Osteocyte (in vitro differentiated cells): ENCODE measurements at places on chromosomes 2 and 18. TPM values are rescaled to one million over a fixed set of nuclear protein-coding genes. Genes with fewer than 3 reads are reported as not detected.

Gene MC2R
- total RNA-seq, result not detected in 2 replicates

Gene PTMA
- 709 and 776 TPM in 2 replicates for total RNA-seq

Gene EIF5B
- 35.5 and 39.8 TPM in 2 replicates for total RNA-seq

Gene KIAA2012
- total RNA-seq, result not detected in 2 replicates

Gene SNTG2
- total RNA-seq, result not detected in 2 replicates

Gene C1QL2
- not detected in 2 replicates for total RNA-seq

Gene ANO7
- total RNA-seq, result 1.3 TPM in 2 replicates

Gene CERKL
- total RNA-seq, result not detected in 2 replicates

Gene TMEFF2
- total RNA-seq, result 46.8 and 51.2 TPM in 2 replicates

Gene PKP4
- total RNA-seq, result 119 TPM in 2 replicates

DNA sequence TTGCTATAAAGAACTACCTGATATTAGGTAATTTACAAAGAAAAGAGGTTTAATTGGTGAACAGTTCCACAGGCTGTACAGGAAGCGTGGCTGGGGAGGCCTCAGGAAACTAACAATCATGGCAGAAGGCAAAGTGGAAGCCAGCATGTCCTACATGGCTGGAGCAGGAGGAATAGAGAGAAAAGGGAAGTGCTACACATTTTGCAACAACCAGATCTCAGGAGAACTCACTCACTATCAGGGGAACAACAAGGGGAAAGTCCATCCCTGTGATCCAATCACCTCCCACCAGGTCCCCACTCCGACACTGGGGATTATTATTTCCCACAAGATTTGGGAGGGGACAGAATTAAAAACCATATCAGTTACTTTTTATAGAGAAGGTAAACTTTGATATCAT lies 273.5 kb upstream of the MMADHC start:
- no peak for DNase-seq

DNA sequence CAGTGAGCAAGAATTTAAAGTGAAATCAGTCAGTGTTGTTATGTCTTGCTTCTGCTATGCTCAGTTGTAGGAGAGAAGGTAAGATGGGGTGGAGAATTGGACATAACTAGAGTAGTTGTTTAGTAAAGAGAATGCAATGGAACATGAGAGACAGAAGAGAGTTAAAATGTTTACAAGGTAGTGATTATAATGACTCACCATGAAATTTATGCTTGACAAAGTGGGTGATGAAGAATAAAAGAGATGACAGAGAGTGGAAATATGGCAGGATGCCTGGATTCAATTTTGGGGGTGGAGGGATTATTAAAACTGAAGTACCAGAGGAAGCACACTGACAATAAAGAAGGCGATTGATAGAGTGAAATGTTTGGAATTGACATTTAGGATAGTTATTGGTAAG lies 10.6 kb downstream of the SCG2 start:
- no peak for DNase-seq

- no peak for DNase-seq
Measured at GRCh38 chr18:58464104-58464625, 164.7 kb downstream of the ALPK2 start.

GRCh38 chr2:187988348-187988747 lies 303.3 kb upstream of the GULP1 start:
- no peak for DNase-seq

- no peak for DNase-seq
Measured at GRCh38 chr18:49279041-49279440, 181.4 kb downstream of the DYM start.

DNA sequence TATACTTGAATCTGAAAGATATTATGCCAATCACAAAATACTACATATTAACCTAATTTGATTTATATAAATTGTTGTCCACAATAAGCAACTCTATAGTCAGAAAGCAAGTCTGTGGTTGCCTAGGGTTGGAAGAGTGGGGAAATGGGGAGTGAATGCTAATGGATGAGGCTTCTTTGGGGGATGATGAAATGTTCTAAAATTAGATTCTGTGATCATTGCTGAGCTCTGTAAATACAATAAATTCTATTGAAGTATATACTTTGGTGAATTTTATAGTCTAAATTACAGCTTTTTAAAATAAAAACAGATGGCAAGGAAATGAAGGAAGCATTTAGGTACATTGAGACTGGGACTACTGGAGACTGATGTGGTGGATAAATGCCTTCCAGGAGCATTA lies 275.5 kb downstream of the MBD2 start:
- no peak for DNase-seq

DNA sequence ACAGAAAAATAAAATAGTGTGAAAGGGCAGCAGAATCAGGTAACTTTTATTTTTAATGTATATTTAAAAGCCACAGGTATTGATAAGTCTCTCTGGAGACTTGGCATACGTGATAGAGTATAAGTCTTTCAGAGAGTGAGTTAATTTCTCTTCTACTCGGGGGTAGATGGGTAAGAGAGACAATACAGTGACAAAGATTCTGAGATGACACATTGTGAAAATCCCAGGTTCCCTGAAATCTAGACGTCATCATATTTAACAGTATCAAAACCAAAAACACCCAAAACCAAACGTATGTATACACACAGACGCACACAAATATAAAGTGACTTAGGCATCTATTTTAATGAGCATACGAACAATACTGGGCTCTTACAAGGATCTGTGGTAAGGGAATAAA lies 33.3 kb downstream of the NIF3L1 start:
- DNase-seq, result no peak

GRCh38 chr2:5673145-5674025 lies 18.8 kb upstream of the SOX11 start:
- DNase-seq, result no peak

DNA sequence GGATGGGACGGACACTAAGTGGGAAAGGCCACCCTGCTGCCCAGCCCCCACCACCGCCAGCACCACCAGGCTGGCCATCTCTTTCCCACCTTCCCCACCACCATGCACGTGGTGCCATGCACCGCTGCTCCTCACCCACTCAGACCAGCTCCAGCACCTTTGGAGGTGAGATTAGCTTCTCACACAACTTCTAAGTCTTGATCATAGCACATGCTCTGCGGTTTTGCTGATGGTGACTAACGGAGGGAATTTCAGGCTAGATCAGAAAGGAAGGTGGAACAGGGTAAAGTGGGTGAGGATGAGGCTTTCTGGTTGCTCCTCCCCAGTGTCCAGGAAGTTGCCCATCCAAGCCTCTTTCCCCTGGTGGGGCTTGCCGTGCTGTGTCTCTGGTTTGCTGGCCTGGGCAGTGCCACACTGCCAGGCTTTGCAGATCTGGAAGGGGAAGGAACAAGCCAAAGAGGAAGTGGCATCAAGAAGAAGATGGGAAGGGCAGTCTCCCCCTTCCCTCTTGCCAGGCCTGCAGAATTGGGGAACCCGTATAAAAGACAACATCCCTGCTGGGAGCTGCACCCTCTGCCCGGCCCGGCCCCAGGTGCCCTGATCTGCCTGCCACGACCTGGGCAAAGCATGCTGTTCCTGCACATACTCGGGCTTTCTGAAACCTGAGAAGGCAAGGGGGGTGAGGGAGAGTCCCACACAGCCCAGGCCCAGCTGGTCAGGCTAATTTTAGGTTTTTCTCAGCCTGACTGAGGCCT lies 44.3 kb upstream of the CAB39 start:
- DNase-seq, result no peak

DNA sequence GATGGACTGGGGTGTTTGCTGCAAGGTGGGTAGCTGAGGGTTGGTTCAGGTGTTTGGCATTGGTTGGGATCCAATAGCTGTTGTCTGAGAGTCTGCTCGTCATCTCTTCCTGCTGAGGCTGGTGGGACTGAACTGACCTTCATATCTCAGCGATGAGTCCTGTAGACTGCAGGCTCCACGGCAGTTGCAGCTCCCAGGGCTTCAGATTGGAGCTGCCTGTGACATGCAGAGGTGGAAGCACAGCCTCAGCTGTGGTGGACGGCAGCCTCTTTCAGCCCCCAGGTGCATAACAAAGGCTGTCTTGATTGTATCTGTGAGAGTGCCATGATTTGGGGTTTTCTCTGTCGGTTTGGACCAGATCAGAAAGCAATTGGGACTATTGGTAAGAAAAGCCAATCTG lies 3.9 kb upstream of the IL1R2 start:
- DNase-seq, result no peak

GRCh38 chr18:35468711-35469110 lies 29.0 kb downstream of the INO80C start:
- no peak for DNase-seq

DNA sequence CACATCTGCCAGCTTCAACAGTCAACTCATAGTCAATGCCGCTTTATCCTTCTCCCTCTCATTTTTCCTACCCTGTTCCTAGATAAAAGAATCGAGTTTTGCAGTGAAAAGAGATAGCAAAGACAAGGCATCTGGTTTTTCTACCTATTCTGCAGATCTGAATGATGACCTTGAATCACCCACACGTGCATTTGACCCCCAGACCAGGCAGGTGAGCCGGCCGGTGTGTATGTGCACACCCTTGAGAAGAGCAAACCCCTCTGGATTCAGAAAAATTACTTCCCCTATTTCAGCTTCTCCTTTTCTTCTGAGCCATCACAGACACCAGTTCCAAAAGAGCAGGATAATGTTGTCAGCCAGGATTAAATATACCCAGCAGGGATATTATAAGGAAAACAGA lies 115.6 kb upstream of the ST6GAL2 start:
- DNase-seq, result no peak

DNA sequence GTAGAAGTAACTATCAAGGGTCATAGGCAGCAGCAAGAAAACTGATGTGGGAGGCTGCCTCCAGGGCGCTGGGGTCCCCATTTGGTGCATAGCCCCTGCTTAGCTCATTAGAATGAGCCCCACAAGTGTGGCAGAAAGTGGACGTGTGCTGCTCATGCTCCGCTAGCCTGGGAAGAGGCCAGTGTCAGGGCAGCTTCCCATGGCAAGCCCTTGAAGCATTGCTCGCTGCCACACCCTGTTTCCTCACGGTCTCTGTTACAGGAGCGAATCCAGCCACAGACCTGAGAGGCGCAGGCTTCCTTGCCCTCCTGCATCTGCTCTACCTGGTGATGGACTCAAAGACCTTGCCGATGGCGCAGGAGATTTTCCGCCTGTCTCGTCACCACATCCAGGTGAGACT lies 22.5 kb downstream of the ELMOD3 start:
- no peak for DNase-seq

DNA sequence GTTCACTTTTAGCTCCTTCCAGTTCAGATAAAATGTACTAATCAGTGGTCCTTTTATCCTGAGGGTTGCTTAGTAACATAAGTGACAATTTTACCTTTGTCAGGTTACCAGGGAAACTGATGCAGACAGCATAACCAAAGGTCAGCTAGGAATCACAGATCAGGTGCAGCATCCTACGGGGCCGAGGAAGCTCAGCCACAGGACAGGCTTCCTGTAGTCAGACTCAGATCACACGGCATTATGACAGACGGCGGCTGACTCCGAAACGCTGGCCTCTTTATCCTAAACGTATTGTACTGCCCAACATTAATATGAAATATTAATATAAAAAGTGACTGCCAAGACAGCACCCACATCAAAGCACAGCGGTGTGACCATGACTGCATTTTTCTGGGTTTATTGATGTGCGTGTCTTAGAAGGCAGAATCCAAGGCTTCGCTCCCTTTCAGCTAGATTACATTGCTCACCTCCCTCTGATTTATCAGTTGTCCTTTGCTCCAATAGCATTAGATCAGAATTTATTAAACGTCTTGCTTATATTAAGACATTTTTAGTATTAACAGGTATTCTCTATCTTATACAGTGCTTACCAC lies 444.5 kb downstream of the CMPK2 start:
- DNase-seq, result no peak

DNA sequence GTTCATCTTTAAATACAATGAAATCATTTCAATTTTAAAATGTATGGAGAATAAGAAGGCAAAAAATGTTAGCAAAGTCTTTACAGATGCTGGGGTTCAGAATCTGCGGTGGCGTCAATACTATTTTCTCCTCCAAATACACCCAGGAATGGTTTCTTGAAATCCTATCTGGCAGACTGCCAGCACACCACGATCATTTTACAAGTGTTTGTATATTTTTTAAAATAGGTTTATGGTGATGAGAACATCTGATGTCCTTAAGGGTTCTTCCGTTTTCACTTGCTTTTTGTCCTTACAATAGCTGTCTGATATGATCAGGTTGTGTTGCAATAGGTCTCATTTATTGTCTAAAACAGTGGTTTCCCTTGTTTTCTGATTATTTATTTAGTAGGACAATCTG lies 89.6 kb downstream of the CMPK2 start:
- DNase-seq, result no peak

DNA sequence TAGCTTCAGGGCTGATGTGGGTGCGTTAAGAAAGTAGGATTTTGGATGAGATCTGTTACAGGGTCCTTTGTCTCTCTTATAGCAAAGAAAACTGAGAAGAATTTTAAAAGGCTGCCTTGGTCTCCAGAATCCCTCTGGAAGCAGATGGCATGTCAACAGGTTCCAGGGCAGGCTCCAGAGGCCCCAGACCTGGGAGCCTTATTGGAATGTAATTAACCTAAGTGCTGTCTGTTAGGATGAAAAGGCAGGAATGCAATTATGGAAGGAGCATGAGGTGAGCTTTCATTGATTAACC lies 97.2 kb upstream of the PKDCC start:
- no peak for DNase-seq

DNA sequence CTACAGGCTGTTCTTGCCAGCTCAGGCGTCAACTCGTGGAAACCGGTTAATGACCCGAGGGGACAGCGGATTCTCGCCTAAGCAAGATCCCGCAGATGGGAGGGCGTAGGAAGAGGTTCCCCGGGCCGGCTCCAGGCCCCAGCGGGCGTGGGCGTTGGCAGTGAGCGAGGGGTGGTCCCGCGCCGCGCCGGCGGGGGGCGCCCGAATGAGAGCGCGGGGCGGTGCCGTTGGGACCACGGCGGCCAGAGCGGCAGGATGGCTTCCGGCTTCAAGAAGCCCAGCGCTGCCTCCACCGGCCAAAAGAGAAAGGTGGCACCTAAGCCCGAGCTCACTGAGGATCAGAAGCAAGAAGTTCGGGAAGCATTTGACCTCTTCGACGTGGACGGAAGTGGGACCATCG lies at the start of gene CETN1:
Gene CETN1, plus strand, starts transcription at position 227 of the 400 bp plus-strand sequence. Its CDS starts 29 bp downstream, at position 256.
- no peak for DNase-seq

DNA sequence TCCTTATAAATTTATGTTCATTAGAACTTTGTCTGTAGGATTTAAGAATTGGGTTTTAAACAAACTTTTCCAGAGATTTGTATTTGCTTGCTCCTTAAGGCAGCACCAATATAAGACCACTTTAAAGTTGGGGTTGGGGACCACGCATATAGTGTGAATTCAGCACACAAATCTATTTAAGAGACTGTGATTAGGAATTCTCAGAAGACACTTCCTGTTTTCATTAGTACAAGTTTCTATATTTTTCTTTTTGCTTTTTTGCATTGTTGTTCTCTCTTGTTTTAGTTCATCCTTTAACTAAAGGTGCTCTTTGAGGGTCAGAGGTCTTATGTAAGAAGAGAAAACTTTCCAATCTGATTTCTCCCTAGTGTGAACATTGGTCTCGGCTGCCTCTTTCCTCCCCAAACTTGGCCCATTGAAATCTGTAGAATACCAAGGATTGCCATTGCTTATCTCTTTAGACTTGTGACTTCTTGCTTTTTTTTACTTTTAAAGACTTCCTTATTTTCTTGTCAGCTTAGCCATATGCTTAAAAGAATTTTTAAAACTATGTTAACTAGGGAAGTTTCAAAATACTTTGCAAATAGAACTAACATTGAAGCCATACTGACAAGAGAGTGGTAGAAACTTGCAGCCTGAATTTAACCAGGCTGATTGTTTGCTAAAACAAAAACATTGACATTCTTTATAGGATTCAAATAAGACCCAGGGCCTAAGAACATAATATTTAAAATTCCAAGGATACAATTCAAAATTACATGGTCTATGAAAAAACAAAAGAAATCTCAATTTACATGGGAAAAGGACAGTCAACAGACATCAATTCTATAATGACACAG lies 264.1 kb upstream of the FN1 start:
- DNase-seq, result no peak
